ENCODE measurements at places on chromosomes 2 and 18.
A peak's percentile ranks its signal among the peaks of the same experiment; 100 is the strongest.

- DNase-seq = no peak
Measured at GRCh38 chr18:60245096-60245495, 127.5 kb downstream of the MC4R start.

- DNase-seq = peak; percentile 87
Measured at GRCh38 chr2:110991911-110992310, 128.8 kb upstream of the BCL2L11 start.

- no peak for DNase-seq
Measured at GRCh38 chr18:59035591-59035990, 104.1 kb upstream of the SEC11C start.

- DNase-seq = no peak
Measured at GRCh38 chr18:41395695-41396094, 559.3 kb upstream of the PIK3C3 start.

- DNase-seq = no peak
Measured at GRCh38 chr2:102422910-102423309, at the start of gene IL18RAP. TSS of gene IL18RAP (plus strand) at chr2:102423160. CDS start at chr2:102423278, 118 bp downstream.

DNA sequence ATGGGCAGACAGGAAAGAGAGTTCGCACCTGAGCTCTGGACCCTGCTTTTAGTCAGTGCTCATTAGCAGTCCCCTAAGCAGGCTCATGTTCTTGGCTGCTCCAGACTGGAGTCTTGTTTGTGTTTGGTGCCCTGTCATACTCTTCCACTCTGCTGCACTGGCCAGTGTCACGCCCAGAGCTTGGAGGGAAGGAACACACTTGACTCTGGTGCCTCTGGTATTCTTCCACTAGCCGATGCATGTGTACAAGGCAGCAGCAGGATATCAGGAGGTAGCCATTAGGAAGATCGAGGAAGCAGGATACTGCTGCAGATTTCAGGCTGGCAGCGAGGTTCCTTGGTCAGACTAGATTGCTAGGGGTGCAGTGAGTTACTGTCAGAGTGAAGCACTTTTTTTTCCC, 81.4 kb upstream of the B3GNT2 start:
- peak; percentile 77 for DNase-seq

DNA sequence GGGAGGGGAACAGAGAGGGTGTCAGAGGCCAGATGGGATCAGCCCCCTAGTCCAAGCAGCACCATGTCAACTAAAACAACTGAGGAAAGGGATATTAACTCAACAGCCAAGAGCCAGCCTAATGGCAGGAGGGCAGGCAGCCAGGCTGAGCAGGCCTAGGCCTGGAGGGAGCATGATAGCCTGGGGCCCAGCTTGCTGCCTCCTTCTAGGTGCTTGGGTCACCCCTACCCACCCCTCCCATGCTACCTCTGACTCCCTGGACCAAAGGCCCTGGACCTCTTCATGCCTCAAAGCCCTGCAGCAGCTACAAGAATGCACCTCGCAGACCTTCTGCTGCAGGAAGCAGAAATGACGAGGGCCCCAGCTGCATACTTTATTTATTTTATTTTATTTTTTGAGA, 22.1 kb upstream of the TNS1 start:
- no peak for DNase-seq

- peak; percentile 85 for DNase-seq
Measured at GRCh38 chr2:217510771-217511291, 492.0 kb downstream of the TNS1 start.

- DNase-seq = no peak
Measured at GRCh38 chr2:188456114-188456909, 164.6 kb downstream of the GULP1 start.

DNA sequence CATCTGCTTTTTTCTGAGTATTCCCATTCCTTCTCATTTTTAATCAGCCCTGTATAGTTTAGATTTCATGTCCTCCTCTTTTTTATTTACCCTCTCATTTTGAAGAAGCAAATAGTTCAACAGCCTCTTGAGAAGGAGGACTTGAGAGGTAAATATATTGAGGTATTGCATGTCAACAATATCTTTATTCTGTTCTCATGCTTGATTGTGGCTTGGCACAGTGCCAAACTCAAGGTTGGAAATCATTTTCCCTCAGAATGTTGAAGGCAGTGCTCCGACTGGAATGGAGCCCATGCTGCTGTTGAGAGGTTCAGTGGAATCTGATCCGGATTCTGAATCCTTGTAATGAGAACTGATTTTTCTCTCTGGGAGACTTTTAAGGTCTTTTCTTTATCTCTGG, 31.0 kb upstream of the GALNT3 start:
- no peak for DNase-seq

DNA sequence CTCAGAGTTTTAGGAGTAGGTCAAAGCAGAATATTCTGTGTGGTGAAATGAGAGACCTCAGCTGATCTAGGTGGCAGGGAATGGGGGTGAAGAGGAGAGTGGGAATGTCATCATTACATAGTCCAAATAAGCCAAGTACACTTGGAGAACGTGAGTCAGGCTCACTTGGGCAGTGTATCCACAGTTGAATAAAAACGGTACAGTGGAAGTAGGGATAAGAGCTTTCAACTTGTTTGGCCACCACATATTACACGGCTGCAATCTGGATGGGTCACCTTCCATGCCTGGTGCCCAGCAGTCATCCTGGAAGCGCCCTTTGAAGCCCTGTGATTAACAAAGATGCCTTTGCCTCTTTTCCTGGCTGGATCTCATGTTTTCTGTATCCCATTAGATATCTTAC, 28.6 kb downstream of the MIB1 start:
- no peak for DNase-seq

DNA sequence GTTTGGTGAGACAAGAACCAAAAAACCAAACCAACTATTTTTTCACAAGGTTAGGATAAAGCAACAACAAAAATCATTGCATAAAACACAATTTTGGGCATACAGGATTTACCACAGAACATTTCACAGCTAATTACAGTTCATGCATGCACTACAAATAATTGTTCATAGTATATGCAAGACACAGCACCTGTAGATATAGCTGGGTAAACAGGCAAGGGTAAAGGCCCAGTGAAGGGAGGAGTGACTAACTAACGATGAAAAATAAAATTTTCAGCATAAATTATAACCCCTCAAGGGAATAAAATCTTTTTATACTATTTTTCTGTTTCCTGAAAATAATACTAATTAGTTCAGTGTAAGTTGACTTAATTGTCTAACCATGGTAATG, 73.3 kb upstream of the CCDC141 start:
- no peak for DNase-seq

DNA sequence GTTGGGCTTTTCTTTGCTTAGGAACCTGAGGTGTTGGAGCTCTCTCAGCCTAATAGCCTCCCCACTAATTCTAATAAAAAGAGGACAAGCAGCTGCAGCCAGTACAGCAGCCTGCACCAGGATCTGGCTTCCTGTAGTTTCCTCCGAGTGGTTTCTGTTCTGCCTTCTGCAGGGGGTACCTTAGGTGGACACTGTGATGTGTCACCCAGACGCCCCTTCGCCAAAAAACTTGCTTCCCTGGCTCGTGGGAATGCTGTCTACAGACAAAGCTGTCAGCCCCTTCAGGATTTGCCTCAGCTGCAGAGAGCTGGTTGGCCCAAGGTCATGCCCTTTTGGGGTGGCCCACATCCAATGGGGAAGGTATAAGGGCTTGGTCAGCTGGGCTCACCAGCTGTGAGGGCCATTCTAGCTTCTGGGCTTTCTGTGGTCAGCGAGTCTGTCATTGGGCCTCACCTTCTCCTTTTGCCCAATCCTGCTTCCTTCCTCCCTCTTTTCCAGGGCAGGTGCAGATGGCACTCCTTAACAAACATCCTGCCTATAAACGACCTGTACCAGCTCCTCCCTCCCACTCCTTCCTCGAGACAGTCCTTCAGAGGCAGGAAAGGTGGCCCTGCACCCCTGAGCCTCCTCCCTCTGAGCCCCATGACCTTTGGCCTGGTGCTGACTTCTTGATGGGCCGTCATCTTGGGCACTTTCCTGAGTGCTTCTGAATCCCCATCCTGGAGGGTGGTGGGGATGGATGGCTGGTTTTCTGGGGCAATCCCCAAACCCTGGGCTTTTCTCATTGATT, 44.0 kb upstream of the ROCK2 start:
- DNase-seq = no peak

DNA sequence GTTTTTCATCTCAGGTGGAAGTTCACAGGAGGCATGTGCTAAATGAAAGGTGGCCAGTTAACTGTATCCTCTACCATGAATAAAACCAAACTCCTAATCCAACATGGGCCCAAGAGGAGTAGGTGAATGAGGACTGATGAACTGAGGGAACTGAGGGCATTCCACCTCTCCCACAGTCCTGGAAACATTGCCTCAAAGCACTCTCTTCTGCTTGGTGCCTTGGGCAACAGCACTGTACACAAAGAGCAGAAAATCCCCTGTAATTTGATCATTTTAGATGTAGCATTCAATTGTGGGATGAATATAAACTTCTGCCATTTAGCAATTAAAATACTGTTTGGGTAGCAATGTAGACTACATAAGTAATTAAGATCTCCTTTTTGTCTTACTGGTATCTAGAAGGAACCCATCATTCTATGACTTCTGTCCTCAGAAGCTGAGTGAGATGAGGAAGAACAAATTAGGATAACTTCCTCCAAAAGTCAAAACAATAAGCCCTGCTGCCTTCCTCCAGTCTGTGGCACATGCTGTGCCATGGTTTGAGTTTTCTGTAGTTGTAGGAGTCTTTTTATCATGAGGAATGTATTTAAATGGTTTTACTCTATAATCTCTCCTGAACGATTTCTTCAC, 86.7 kb upstream of the ZEB2 start:
- no peak for DNase-seq

- DNase-seq = no peak
Measured at GRCh38 chr2:176066645-176067588, 16.8 kb downstream of the EVX2 start.

Data from NCI-H526 (cell line).